Subcutaneous preadipocyte (primary cell): ENCODE measurements at places on chromosomes 6 and 20. TPM values are rescaled to one million over a fixed set of nuclear protein-coding genes. Genes with fewer than 3 reads are reported as not detected.

The HTR1E gene
- not detected in 2 replicates for total RNA-seq

The LY6G6D gene
- total RNA-seq: not detected in 2 replicates

The CHMP4B gene
- total RNA-seq: 20.9 and 29.8 TPM in 2 replicates

The C20orf144 gene
- total RNA-seq: 0.20 TPM in 1 of 2 replicates, not detected in the other

The CLVS2 gene
- total RNA-seq: under 0.01 TPM in 2 replicates

The TCF21 gene
- total RNA-seq: 0.20 and 0.37 TPM in 2 replicates
